ENCODE measurements at places on chromosomes 1 and 21. TPM values are rescaled to one million over a fixed set of nuclear protein-coding genes. Genes with fewer than 3 reads are reported as not detected.

The LRRC8C gene
- 2.1 TPM for total RNA-seq

The CATSPERE gene
- total RNA-seq, result 0.30 TPM

GRCh38 chr1:152866321-152866720, 6.5 kb downstream of the LCE7A start:
- DNase-seq, result no peak

- no peak for DNase-seq
These were observed 64.7 kb downstream of the S100B start for GRCh38 chr21:46540087-46540710.

DNA sequence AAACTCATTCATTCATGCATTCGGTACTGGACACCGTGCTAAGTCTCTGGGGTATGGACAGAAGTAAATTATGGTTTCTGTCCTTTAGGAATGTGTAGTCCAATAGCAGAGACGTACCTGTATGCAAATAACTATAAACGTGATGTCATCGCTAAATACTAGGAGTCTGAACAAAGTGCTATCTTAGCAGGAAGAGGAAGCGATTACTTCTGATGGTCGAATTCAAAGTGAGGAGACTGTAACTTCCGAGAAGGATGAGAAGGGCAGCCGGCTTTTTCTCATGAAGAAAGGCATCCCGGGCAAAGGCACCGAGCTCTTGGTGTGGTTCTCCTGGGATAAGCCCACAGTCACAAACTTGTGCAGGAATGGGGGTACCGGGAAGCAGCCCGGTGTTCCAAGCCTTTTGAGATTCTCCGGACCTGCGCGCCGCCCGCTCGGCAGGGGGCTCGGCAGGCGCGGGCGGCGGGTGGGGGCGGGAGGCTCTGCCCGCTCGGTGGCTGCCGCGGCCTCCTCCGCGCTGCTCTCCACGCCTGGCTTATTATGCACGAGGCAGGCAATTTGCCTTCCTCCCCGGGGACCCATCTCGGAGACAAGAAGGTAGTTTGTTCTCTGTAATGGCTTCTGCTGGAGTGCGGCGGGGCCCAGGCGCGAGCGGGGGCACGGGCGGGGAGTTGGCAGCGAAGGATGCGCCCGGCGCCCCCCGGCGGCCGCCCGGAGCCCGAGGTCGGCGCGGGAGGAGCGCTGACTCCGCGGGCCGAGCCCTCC, 67.5 kb upstream of the CD1D start:
- peak; percentile 65 for DNase-seq

GRCh38 chr1:226874579-226875425, 4.4 kb downstream of the PSEN2 start:
- no peak for DNase-seq

DNA sequence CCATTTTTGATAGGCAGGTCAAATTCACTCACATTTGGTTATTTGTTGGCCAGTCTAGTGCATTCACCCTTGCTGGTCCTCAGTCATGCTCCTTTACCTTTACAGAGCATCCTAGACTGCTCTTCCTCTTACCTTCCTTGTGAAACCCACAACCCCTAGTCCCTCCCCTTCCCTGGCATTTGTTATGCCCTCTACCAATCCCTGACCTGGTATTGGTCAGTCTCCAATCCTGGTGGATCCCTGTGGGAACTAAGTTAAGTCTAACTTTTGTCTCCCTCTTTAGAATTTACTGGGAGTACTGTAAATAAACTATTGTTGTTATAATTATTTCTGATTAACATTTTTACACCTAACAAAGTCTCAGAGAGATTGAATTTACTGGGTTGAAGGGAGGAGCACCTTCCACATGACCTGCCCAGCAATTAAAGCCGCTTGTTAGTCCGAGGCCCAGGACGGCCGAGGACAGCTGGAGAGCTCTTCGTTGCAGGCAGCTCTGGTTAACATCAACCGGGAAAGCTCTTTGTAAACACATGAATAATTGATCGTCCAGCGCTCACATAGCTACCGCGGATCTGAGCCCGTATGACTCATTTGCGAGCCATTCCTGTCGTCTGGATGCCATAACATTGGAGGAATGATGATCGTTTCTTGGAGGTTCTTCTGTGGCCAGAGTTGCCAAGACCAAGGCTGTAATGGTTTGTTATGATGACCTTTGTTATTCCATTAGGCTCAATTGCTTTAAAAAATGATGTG, 31.9 kb downstream of the MTARC1 start:
- DNase-seq, result no peak

GRCh38 chr1:232571523-232571922, 58.4 kb downstream of the SIPA1L2 start:
- no peak for DNase-seq

- DNase-seq, result no peak
These were observed 317.9 kb downstream of the NFIA start for GRCh38 chr1:61400131-61400770.

DNA sequence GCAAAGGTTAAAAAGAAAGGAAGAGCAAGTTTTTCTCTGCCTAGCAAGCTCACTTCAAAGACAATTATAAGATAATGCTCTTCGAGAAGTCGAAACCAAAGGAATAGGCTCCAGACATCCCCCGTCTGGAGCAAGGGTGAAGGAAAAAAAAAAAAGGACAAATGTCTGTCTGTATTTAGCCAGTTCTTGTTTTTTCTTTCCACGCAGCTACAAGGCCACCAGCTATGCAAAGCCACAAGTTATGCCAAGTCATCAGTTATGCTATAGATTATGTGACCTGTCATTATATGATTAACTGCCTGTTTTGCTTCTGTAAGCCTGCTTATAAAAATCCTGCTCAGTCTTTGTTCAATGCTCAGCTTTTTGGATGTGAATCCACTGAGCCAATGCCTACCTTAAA, 2.4 kb upstream of the THEM5 start:
- no peak for DNase-seq

DNA sequence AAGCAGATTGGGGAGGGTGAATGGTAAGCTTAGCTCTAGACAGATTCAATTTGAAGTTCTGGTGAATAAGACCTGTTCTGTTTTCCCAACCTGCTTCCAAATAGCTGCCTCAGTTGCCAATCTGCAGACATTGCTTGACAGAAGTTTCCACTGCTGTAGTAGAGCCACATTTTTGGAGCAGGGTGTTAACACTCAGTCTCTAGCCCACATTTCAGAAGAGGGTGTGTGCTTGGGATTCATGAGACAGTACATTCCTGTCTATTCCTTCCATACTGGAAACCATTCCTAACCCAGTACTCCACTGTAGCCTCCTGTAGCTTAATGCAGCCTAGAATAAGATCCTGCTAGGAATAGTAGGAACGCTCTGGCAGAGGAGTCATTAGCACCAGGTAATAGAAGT, 450.5 kb downstream of the NUF2 start:
- no peak for DNase-seq

- DNase-seq, result no peak
These were observed 9.5 kb downstream of the ATP6V1G3 start for GRCh38 chr1:198530953-198531352.

- DNase-seq, result no peak
These were observed 203.3 kb upstream of the IVNS1ABP start for GRCh38 chr1:185520188-185520920.

- DNase-seq, result no peak
These were observed 12.5 kb downstream of the NVL start for GRCh38 chr1:224317383-224318045.
